Eye (tissue), 1 donor: ENCODE measurements at places on chromosomes 13 and 19.

DNA sequence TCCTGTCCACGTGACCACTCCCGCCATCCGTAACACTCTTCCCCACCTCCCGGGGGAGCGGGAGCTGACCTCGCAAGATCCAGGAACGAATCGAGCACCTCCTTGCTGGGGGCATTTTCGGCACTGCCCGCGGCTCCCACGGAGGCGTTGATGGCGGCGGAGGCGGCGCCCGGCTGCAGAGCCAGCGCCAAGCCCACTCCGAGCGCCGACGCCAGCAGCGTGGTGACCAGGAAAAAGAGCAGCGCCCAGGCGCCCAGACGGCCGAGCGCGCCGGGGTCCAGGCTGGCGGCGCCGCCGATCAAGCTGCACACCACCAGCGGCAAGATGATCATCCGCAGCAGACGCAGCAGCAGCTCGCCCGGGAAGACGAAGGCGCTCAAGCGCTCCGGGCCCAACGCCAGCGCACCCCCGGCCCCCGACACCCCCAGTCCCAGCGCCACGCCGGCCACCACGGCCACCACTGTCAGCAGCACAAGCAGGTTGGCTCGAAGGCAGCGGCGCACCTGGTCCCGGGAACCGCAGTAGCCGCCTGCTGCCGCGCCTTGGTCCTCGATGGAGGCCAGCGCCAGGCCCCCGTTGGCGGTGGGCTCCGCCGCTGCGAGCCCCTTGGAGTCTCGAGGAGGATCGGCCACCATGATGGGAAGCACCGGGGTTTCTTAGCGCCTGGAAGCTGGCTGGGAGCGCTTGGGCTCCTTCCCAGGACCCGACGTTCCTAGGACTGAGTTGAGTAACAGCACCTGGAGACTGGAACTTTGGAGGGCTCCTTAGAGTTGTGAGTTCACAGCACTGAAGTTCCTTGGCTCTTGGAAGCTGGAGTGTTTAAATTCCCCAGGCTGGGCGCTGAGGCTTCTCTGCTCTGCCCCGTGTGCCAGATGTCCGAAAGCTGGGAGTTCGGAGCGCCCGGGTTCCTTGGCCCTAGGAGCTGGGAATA lies 798 bp downstream of the SLC1A5 start:
- DNase-seq = peak; percentile 71

DNA sequence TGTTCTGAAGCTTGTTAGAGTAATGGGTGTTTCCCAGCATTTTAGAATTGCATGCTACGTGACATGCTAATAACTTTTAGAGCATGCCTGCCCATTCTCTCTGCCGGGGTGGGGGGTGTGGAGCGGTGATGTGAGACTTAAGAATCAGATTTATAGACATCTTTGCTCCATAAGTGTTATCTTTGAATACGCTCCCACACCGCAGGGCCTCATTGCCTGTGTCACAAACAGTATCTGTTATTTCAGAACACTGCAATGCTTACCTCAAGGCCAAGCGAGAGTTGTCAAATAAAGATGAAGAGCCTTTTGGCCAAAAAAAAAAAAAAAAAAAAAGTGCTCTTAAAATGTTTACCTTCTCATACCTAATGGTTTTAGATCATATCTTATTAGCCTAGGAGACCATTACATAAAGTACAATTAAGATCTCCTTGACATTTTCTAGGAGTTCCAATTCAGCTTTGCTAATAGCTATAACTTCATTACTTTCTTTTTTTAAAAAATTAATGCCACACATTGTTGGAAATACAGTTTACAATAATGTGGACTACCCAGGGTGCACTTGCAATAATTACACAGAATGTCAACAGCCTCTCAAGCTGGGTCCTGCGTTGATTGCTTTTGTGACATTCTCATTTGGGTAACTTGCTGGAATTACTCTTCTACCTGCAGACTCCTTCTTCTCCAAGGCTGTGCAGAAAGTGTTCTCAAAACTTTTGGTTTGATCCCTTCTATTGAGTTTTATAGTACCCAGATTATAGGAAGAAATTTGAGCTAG lies 525.3 kb downstream of the KLF12 start:
- DNase-seq = peak; percentile 9

DNA sequence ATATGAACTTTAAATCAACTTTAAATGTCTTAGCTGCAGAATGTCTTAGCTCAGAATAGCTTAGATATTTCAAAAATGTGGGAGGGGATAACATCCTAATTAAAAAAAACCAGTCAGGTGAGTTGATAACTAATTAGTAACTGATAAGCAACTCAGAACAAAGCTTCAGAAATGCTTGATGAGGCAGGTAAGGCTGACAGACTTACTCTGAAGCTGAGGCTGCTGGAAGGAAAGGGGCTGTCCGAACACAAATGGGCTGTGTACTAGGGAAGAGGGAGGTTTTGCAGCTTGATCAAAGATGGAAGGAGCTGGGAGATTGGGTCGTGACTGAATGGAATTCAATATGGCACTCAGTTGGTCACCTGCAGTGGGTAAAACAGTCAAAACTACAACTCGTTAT lies 91.2 kb upstream of the FBXL3 start:
- no peak for DNase-seq

DNA sequence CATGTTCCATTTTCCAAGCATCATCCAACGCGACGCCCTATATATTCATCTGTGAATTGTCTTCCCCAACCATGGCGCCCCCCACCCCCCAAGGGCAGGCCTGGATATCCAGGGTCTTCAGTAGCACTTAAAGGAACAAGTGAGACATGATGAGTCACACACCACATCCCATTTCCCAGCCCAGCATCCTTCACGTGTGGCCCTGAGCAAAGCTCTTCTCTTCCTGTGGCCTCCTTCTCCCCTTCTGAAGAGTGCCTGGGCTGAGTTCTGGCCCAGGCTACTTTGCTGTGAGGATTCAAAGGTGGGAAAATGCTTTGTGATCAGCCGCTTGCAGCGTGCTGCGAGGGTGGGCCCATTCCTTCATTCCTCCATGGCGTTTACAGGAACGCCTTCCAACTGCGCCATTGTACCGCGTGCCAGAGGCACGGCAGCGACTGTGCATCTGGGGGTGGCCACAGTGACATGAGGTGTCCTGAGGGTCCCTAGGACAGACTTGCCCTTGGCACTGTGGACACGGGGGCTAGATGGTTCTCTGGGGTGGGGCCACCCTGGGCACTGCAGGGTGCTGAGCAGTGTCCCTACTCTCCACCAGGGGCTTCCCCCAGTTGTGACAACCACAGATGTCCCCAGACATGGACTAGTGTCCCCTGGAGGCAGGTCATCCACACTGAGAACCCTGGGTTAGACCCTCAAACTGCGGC lies 11.7 kb downstream of the PLIN4 start:
- no peak for DNase-seq

- DNase-seq = no peak
Observed at GRCh38 chr19:48685583-48685982, 10.2 kb upstream of the FUT2 start.

DNA sequence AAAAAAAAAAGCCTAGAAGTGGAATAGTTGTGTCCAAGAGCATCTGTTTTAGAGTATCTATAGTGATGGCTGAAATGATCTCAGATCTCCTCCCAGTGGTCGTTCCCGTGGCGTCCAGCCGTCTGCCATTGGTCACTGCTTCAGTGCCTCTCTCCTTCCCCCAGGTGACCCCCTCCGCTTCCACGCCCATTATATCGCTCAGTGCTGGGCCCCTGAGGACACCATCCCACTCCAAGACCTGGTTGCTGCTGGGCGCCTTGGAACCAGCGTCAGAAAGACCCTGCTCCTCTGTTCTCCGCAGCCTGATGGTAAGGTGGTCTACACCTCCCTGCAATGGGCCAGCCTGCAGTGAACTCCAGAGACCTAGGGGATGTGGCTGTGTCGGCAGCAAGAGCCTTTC lies 1.9 kb downstream of the TSEN34 start:
- DNase-seq = no peak

GRCh38 chr19:1066251-1066747 lies 668 bp upstream of the ARHGAP45 start:
- DNase-seq = no peak

DNA sequence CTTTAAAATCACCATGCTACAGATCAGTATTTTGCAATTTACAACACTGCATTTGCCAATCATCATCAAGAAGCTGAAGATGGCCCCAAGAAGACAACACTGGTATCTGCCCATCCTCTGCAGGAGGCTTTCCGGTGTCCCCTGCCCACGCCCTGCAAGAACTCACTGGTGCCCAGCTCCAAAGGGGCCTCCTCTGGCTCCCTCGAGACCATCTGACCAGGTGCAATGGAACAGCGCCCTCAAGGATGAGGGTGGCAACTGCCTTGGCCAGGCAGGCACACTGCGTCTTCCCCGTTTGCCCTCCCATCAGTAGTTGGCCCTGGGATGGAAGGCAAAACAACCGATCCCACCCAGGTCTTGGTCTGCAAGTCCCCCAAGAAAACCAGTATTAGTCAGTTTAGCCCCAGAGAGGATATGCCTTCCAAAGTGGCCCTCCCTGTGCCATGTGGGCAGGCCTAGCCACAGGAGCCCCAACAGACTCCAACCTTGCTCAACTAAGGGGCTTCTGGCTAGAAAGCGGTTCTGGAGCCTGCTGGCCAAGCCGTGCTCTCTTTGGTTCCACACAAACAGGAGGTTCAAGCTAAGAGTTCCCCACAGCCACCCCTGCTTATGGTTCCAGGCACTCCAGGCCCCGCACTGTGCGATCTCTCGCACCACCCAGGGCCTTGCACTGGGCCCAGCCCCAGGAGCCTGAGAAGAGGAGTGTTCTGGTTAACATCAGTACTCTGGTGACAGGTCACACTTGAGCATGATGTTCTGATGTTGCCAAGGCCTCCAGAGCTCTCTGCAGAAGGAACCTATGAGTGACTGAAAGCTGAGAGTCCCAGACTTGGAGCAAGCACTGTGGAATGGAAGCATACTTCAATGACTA lies 4.7 kb downstream of the PCID2 start:
- no peak for DNase-seq

GRCh38 chr13:20192836-20193161 lies at the start of gene GJB2:
Gene GJB2 (minus strand): TSS chr13:20192938. CDS start chr13:20189581, 3,357 bp downstream.
- DNase-seq = peak; percentile 46

- no peak for DNase-seq
Observed at GRCh38 chr19:11784356-11784755, 14.0 kb upstream of the ZNF491 start.

- no peak for DNase-seq
Observed at GRCh38 chr13:50915565-50915964, 6.0 kb downstream of the RNASEH2B start.

DNA sequence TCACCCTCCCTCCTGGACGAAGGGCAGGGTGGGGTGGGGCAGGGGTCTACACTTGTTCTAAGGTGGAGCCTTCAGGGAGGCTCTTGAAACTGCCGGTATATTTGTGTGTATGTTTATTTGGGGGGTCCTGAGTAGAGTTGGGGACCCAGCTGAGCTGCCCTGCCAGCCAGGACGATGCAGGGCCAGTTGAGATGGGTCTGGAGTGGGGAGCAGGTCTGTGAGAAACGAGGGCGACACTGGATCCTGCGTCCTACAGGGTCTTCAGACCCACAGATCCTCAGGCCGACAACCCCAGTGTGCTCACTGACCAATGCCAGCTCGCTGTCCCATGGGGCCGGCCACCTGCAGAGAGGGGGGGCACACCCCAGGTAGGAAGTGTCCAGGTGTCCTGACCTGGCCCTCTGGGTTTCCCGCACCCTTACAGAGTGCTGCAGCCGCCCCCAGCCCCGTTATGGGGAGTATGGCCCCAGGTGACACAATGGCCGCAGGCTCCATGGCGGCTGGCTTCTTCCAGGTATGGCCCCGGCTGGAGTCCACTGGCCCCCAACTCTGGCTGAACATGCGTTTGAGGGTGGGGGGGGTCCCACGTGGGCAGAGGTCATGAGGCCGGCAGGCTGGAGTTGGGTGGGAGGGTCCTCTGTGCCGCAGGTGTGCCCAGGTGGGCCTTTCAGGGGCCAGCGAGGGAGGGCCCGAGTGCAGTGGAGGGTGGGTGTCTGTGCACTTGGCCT lies 7.4 kb downstream of the ISYNA1 start:
- DNase-seq = no peak

DNA sequence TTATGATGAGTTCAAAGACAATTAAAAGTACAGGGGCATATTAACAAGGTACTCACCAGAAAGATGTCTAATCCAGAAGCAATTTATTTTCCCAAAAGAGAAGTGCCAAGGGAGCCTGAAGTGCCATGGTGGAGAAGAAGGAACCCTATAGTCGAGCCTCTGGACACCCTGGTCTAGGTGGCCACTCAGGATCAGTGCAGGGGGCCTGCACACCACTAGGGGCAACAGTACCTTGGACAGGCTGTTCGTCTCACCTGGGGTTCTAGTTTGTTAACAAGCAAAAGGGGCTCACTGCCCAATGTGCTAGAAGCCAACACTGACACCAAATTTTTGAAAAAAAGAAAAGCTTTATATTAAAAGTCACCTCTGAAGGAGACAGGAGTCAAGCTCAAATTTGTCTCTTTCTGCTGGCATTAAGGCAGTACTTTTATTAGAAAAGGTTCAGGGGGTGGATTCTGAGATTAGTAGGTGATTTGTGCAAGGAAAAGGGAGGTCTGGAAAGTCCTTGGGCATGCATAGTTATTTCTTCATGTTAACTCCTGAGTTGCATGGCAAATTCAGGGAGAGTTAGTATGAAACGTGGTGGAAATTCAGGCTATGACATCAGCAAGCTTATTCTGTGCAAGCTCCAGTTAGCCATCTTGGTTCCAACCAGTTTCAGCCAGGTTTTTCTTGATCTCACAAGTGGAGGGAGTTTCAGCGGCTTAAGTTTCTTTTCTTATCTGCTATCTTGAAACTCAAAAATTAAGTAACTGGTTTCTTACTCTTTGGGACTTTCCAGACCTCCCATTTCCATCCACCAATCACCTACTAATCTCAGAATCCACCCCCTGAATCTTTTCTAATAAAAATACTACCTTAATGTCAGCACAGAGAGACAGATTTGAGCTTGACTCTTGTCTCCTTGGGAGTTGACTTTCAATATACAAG lies 884 bp upstream of the CBY2 start:
- no peak for DNase-seq

DNA sequence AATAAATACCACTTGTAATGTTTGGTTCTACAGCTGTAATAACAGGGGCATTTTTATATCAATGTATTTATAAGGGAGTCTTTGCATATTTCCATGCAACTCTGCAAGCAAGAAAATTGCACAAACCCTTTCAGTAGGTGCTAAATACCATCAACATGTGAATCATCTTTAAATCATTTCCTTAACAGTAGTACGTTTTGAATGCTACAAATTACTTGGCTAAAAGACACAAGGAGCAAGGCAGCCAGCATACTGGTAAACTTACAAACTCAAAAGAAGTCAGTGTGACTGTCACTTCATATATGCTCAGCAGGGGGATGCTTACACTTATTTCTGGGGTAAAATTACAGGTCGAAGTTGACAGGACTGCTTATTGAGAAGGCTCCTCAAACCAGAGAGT lies 402.4 kb downstream of the EFNB2 start:
- DNase-seq = no peak

- no peak for DNase-seq
Observed at GRCh38 chr13:110942248-110942981, 27.5 kb upstream of the ANKRD10 start.

DNA sequence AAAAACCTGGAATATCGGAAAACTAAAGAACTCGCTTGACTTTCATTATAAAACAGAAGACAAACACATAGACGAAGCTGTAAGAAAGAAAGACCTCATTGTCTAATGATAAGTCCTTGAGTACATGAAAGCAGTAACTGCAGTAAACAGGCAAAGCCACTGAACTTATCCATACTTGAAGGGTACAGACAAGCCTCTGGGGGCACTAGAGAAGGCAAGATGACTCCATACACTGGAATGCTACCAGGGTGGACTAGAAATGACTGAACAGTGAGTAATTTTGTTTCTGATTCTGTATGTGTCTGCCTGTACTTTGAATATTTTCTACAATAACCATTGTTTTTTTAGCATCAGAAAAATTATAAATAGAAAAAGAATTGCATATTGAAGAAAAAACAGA lies 507.9 kb downstream of the UQCRFS1 start:
- peak; percentile 23 for DNase-seq
